Stimulated activated CD4-positive, alpha-beta T cell treated with anti-CD3 and anti-CD28 coated beads, TNF-alpha, amount 100 ng/mL, for 1 hour (primary cell): ENCODE measurements at places on chromosomes 7 and 10.

DNA sequence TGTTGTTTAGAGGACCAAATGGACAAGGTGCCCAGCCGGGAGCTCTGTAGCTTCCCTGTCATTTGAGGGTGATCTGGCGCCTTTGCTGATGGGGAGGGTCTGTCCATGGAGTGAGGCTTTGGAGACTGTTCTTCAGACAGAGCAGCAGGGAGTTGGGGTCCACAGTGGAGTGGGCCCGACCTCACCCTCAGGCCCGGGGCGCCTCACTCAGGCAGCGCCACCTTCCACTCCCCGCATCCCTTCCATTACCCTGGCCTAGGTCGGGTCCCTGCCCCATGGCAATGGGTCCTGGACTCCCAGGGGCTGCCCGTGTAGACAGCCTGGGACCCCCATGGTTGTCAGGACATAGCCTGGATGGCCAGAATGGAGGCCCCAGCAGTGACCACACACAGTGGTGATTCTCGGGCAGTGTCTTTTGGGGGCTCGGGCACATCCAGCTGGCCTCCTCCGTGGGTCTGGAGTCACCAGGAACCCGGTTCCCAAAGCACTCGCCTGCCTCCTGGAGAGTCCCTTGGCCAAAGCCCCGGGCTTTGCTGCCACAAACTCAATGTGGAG lies 38.5 kb downstream of the TCERG1L start:
- DNase-seq, result no peak

GRCh38 chr10:81600185-81600584 lies 274.8 kb upstream of the NRG3 start:
- no peak for DNase-seq

- DNase-seq, result no peak
Measured at GRCh38 chr7:157625973-157626742, 289.4 kb downstream of the DNAJB6 start.

DNA sequence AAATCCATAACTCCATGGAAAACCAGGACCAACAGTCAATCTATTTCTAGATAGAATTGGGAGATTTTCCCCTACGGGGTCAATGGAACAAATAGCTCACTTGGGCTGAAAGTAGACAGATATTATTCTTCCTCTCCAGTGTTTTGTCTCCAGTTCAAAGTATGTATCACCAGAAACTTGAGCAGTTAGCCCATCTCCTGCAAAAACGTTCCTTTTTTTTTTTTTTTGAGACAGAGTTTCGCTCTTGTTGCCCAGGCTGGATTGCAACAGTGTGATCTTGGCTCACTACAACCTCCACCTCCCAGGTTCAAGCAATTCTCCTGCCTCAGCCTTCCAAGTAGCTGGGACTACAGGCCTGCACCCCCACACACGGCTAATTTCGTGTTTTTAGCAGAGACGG lies 390.0 kb upstream of the AUTS2 start:
- DNase-seq, result no peak

GRCh38 chr10:46293832-46294640 lies 7.2 kb downstream of the ANTXRL start:
- no peak for DNase-seq

GRCh38 chr7:1598286-1598685 lies 28.5 kb upstream of the PSMG3 start:
- DNase-seq, result no peak

DNA sequence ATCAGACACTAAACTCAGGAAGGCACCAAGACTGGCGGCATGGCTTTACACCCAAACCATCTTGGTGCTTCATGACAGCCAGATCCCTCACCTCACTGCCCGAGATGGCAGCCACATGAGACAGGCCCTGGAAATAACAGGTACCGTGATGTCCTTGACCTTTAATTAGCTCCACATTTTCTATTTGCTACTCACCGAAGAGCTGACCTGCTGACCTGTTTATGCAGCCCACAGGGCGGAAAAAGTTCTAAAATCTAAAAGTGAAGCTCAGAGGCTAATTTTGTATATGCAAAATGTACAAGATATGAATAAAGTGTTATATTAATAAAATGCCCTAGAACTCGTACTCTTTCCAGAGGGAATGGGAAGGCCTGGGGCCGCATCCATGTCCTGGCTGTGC lies 51.6 kb upstream of the RASGEF1A start:
- DNase-seq, result no peak
